Activated CD4-positive, alpha-beta T cell treated with anti-CD3 and anti-CD28 coated beads, Interleukin-2, amount 50 U/mL, for 24 hours (primary cell): ENCODE measurements at places on chromosomes 3 and 15.

GRCh38 chr15:76345880-76346668, 9.5 kb downstream of the ISL2 start:
- DNase-seq = no peak

DNA sequence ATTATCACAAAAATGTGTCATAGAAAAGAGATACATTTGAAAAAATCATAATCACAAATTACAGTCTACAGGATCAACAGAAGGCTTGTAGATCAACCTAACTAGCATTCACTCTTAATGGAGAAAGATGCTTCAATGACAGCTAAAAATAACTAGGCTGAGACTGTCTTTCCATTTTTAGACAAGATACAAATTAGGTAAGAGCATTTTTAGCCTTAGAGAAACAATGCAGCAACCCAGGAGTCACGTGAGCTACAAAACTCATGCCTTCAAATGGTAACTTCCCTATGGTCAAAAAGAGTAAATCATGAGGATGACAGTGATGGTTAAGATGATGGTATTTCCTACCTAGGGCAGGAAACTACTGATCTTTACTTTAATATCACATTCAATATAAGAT, 415.4 kb downstream of the MAGI1 start:
- no peak for DNase-seq

GRCh38 chr3:179651687-179652446, 973 bp upstream of the USP13 start:
- no peak for DNase-seq

- DNase-seq = no peak
Observed at GRCh38 chr3:143476965-143477640, 357.5 kb downstream of the CHST2 start.

GRCh38 chr3:44903314-44903713, 28.9 kb downstream of the TGM4 start:
- DNase-seq = no peak
